Kasumi-1 (cell line): ENCODE measurements at places on chromosomes 7 and 10.
A peak's percentile ranks its signal among the peaks of the same experiment; 100 is the strongest.

DNA sequence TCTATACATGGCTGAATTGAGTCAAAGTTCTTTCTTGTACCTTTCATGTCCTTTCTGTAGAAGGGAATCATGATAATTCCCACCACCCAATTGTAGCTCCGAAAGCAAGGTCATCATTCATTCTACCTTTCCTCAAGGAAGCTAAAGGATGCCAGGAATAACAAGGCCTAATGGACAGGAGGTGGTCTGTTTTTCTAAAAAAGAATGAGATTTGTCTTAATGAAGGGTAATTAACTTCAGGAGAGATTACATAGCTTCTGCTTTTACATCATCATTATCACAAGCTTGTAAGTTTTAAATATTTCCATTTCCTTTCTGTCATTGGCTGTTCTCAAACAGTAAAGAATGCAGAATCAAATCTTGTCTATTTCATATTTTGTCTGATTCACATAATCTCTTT is 249.5 kb upstream of the SORCS1 start:
- no peak for DNase-seq

DNA sequence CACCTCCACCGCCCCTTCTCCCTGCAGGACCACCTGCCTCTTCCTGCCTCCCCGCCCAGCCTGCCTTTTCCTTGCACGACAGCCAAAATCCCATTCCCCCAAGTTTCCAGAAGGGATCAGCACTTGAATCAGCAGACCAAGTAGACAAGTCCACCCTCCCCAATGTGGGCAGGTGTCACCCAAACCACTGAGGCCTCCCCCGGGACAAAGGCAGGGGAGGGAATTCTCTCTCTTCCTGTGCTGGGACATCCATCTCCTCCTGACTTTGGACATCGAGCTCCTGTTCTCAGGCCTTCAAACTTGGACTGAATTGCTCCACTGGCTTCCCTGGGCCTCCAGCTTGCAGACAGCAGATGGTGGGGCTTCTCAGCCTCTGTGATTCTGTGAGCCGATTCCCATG is 21.6 kb upstream of the PSMG3 start:
- DNase-seq: no peak

GRCh38 chr10:33965795-33966581 is 631.5 kb upstream of the NRP1 start:
- DNase-seq: peak; percentile 73

- DNase-seq: no peak
Measured at GRCh38 chr7:95054386-95054785, 147.0 kb downstream of the PPP1R9A start.

GRCh38 chr10:76547352-76547972 is 1090.1 kb downstream of the KCNMA1 start:
- peak; percentile 93 for DNase-seq

- no peak for DNase-seq
Measured at GRCh38 chr10:126060261-126060931, 164.0 kb downstream of the FANK1 start.

DNA sequence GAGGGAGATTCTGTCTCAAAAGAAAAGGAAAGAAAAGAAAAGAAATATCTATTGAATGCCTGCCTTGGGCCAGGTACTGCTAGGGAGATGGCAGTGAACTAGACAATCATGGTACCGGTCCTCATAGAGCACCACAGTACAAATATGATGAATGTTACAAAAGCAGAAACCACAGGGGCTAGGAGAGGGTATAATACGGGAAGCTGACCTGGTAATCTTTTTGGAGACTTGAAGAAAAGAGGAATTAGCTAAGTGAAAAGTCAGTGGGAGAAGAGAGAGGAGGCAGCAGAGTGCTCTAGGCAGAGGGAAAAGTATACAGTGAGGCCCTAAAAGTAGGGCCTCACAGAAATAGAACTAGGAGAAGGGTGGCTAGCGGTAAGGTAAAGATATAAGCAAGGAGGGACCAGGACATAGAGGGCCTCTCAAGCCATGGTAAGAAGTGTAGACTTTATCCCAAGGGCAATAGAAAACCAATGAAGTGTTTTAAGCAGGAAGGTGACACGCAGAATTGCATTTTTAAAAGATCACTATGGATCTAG is 42.8 kb upstream of the WNT8B start:
- peak; percentile 39 for DNase-seq

DNA sequence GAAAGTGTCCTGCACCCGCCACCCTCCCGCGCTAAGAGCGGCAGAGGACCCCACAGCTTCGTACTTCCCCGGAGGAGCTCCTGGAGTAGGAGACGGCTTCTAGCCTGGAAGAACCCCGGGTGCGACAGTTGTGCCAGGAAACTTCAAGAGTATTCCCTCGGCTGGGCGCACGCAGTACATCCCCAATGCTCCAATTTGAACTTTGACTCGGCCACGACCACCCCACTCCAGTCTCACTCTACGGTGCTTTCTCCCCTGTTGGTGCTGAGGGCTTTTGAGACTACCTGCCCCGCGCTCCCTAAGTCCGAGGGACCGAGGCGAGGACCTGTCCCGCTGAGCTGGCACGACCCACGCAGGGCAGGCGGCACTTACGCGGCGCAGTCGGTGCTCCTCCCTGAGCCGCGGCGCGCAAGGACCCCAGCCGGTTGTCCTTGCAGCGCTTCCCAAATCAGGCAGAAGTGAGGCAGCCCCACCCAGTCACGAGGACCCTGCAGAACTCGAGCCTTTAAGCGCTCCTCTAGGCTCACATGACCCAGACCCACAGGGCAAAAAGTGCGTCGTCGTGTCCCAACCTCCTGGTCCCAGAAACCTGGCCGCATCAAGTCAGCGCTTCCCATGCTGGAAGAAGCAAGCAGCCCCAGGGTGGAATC is at the start of gene CPVL:
Gene CPVL, minus strand, starts transcription at position 481 of the 650 bp plus-strand sequence. CDS start 25,476 bp downstream, outside the sequence.
- DNase-seq: no peak

DNA sequence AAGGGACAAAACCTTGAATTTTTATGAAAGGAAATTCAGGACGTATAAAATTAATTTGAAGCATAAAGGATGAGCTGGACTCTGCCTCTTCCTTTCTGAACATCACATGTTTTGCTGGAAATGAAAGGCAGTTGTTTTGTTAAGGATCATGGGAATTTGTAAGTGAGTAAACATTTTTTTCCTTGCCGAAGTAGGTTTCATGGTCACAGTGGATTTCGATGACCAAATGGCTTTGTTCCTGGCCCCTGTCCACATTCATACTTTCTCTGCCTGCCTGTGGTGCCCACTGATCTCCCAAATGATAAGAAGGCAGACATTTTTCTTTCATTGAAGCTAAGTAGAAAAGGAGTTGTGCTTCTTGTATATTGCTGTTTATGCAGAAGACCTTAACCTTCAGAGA is 104.2 kb downstream of the ARID5B start:
- DNase-seq: no peak

DNA sequence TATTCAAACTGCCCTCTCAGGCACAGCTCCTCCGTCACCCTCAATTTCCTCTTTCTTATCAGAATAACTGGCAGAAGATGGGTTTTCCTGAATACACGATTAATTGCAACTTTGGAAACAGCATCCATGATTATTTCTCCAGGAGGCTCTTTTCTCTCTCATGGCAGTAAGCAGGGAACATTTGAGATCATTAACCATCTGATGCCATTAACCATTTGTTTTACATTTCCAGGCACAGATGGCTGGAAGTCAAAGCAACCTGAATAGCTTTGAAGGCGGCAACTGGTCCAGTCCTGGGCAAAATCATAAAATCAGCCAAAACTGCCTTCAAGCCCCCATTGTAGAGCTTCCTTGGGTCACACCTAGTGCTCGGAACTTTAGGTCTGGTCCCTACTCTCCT is 289.5 kb upstream of the AOAH start:
- no peak for DNase-seq

- no peak for DNase-seq
Measured at GRCh38 chr7:40401406-40401805, 266.6 kb downstream of the SUGCT start.

GRCh38 chr7:7768977-7769709 is 50.7 kb upstream of the RPA3 start:
- DNase-seq: no peak

- DNase-seq: no peak
Measured at GRCh38 chr10:133230044-133230361, at the start of gene UTF1. Gene UTF1, plus strand, starts transcription at chr10:133230217. Its CDS starts 72 bp downstream, at chr10:133230289.

DNA sequence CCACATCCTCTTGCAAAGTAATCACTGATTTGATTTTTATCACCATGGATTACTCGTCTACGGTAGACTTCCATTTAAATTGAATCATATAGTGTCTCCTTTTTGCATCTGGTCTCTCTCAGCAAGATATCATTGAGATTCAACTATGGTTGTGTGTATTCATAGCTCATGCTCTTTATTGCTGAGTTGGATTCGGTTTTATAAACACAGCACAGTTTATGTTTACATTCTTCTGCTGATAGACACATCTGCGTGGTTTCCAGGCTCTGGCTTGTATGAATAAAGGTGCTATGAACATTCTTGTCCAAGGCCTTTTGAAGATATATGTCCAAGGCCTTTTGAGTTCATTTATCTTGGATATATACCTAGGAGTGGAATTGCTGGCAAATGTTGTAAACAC is 356.5 kb upstream of the CELF2 start:
- no peak for DNase-seq

- DNase-seq: peak; percentile 46
Measured at GRCh38 chr10:91762878-91763277, 35.3 kb upstream of the TNKS2 start.

- no peak for DNase-seq
Measured at GRCh38 chr10:126919426-126919825, 14.2 kb downstream of the DOCK1 start.

DNA sequence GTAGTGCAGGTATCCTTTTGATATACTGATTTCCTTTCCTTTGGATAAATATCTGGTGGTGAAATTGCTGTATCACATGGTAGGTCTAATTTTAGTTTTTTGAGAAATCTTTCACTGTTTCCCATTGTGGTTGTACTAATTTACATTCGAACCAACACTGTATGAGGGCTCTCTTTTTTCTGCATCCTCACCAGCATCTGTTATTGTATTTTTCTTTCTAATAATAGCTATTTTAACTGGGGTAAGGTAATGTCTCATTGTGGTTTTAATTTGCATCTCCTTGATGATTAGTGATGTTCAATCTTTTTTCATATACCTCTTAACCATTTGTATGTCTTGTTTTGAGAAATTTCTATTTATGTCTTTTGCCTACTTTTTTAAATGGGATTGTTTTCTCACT is 335.4 kb upstream of the MTPN start:
- no peak for DNase-seq

DNA sequence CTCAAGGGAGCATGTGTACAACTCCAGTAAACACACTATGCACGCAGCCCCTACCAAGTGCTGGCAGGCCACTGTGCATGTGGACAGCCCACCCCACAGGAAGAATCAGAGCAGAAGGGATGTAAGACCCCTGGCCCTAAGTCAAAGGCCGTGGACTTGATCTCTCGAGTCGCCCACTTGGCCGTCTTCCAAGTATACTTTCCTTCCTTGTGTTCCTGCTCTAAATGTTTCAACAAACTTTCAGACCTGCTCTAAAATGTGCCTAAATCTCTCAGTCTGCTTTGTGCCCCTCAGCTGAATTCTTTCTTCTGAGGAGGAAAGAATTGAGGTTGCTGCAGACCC is 21.1 kb upstream of the NOM1 start:
- no peak for DNase-seq

DNA sequence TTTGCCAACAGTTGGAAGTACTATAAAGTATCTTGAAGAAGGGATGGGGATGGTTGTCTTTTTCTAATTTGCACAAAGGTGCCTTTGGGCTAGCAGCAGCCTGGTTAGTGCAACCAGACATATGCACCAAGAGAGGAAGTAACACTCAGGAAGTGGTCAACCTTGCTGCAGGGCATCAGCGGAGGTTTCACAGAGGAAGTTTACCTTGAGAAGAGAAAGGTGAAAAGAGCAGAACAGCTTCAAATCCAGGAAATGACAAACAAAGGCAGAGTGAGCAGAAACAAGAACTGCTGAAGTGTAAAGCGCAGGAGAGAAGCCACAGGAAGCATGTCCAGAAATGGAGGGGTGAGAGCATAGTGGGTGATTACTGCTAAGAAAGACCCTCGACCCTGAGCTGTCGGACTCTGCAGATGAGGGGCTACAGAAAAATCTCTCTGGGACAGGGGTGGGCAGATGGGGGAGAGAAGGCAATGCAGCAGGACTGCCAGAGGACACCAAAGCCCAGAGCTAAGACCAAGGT is 66.9 kb downstream of the STK17A start:
- DNase-seq: peak; percentile 72

DNA sequence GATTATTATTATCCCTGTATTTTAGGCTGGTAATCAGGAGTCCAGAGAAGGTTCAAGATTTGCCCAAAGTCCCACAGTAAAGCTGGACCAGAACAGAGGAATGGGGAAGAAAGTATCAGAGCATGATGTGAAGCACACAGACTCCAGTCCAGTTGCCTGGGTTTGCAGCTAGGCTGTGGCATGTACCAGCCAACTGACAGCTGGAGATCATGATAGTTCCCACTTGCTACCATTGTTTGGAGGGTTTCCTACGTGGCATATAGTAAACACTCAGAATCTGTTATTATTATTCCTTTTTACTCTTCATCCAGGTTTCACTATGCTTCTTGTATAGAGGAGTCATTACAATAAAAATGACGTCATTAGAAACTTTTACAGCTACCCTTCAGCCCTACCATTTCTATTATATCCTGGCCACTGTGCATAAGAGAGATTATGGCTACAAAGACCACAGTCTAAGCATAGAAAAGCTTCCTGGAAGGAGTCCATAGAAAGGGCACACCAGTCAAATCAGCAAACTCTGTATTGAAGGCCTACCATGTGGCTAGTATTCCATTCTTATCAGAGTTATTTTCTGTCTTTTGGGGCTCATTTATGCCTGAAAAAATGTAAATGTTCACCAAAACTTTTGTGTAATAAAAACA is 66.6 kb downstream of the MTPN start:
- DNase-seq: no peak

DNA sequence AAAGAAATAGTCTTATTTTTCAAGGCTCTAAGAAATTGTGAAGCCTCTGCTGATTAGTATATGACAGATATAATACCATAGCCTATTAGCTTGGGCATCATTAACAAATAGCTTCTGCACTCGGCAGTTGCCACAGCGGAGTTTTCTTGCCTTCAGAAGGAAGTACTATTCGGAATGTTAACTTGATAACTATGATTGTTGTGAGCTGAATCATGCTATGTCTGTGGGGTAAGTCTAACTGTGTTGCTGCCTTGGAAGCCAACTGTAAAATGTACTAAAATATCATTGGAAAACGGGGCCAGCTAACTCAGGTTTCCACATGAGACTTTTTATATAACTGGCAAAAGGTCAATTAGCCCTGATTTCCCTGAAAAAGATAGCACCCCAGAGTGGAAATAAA is 93.2 kb downstream of the TWIST1 start:
- DNase-seq: no peak

GRCh38 chr7:121420976-121421375 is 24.9 kb upstream of the FAM3C start:
- no peak for DNase-seq

- no peak for DNase-seq
Measured at GRCh38 chr7:431658-432111, 88.0 kb downstream of the PDGFA start.
